ENCODE measurements at places on chromosomes 7 and 10.

GRCh38 chr7:39958038-39958437 is 8.0 kb downstream of the CDK13 start:
- DNase-seq, result no peak

DNA sequence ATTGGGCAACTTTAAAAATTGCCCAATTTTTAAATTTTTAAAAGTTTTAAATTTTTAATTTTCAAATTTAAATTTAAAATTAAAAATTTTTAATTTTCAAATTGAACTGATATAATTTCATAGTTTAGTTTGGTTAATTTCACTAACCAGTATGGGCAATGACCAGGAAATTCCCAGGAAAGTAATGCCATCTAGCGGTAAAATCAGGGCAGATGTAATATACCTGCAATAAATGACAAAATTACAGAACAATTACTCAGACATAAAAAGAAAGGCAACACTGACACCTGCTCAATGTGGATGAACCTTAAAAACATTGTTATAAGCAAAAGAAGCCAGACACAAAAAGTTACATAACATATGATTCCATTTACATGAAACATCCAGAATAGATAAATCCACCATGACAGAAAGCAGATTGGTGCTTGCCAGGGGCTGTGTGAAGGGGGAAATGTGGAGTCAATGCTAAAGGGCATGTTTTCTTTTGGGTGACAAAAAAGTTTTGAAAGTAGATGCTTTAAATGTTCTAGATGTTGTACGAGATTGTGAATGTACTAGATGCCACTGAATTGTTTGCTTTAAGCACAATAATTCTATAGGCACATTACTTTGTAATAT is 28.6 kb upstream of the SLC16A12 start:
- DNase-seq, result no peak

DNA sequence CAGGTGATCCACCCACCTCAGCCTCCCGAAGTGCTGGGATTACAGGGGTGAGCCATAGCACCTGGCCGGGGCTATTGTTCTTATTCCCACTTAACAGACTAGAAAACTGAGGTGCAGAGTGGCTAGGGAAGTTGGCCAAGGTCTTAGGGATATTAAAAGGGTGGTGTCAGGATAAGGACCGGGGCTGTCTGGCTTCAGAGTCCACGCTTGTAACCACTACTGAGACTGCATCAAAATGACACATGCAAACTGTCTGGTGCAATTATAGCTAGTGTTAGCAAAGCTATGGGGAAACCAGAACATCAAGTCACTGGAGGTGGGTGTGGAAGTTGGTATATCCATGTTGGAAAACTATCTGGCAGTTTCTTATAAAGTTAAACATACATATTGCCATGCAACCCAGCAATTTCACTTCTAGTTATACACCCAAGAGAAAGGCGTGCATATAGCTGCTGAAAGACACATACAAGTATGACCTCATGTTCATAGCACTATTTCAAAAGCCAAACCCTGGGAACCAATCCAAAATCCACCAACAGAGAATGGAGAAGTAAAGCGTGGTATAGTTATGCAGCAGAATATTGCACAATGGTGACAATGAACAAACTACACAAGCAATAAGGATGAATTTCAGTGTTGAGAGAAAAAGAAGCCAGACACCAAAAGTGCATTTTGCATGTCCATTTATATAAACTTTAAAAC is 33.9 kb upstream of the EEPD1 start:
- no peak for DNase-seq

DNA sequence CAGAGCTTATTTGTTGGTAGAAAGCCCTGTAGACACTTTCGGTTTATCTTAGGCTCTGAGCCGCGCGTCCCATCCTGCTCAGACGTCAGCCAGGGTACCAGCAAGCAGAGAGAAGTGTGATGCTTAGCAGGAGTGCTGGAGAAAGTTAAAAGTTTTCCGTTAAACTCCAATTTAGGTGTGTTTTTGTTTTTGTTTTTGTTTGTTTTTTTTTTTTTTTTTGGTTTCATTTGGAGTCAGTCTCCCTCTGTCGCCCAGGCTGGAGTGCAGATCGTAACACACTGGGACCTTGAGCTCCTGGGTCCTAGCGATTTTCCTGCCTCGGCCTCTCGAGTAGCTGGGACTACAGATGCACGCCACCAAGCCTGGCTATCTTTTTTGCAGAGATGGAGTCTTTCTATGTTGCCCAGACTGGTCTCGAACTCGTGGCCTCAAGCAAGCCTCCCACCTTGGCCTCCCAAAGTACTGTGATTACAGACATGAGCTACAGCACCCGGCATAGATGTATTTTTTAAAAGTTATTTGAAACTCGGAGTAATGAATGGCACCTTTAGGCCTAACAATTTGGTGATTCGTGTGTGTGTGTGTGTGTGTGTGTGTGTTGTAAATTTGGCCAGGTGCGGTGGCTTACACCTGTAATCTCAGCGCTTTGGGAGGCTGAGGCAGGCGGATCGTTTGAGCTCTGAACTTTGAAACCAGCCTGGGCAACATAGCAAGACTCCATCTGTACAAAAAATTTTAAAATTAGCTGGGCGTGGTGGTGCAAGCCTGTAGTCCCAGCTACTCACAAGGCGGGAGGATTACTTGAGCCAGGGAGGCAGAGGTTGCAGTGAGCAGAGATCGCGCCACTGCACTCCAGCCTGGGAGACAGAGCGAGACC is 1.3 kb upstream of the HIP1 start:
- DNase-seq, result no peak

GRCh38 chr10:8424555-8425211 is 370.2 kb downstream of the GATA3 start:
- DNase-seq, result no peak

GRCh38 chr10:30832749-30833627 is 198.7 kb downstream of the ZNF438 start:
- DNase-seq, result no peak

GRCh38 chr7:468681-469562 is 50.7 kb downstream of the PDGFA start:
- peak; percentile 16 for DNase-seq

- DNase-seq, result no peak
Observed at GRCh38 chr7:93821463-93821862, 69.1 kb downstream of the TFPI2 start.

GRCh38 chr10:19332304-19332703 is 283.7 kb downstream of the MALRD1 start:
- no peak for DNase-seq

DNA sequence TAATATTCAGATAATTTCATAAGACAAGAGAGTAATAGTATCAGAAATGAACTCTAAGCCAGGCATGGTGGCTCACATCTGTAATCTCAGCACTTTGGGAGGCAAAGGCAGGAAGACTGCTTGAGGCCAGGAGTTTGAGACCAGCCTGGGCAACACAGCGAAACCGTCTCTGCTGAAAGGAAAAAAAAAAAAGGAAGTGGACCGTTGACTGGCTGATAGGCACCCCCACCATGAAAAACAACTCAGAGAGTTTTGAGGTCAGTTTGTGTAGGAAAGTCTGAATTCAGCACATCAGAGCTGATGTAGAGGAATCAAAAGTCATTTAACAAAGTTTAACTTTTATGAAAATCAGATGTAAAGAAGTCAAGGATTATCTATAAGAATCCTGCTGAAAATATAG is 63.2 kb upstream of the AMPH start:
- DNase-seq, result no peak

- no peak for DNase-seq
Observed at GRCh38 chr10:35723059-35723458, 81.0 kb upstream of the FZD8 start.

- no peak for DNase-seq
Observed at GRCh38 chr10:132349766-132350165, 17.8 kb downstream of the LRRC27 start.

GRCh38 chr10:8913720-8914119 is 859.2 kb downstream of the GATA3 start:
- DNase-seq, result no peak

DNA sequence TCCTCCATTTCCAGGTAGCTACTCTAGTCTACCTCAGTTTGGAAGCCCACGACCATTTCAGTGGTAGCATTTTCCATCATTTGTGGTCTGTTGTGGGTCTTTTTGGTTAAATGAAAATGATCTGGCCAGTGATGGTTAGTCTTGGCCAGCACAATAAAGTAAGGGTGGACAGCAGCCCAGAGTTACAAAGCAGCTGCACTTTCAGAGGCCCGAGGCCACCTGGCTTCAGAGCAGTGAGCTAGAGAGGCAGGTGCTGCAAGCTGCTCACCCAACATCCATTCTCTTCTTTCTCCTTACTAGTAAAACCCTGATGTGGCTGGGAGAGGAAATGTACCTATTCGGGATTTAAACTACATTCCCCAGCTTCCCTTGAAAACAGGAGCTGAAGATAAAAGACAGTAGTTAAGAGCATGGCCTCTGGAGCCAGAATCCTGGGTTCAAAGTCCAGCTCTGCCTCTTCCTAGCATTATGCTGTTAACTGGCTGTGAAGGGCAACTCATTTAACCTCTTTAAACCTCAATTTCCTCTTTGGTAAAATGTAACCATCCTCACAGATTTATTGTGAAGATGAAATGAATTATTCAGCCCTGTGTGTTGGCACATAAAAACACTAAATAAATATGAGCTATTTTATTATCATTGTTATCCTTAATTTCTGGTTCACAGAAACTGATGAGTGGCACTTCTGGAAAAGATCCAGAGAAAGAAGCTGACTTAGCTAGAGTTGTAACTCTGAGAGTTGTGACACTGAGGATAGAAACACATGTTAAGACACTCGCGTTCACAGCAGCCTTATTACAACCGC is 517.4 kb downstream of the PARD3 start:
- no peak for DNase-seq

DNA sequence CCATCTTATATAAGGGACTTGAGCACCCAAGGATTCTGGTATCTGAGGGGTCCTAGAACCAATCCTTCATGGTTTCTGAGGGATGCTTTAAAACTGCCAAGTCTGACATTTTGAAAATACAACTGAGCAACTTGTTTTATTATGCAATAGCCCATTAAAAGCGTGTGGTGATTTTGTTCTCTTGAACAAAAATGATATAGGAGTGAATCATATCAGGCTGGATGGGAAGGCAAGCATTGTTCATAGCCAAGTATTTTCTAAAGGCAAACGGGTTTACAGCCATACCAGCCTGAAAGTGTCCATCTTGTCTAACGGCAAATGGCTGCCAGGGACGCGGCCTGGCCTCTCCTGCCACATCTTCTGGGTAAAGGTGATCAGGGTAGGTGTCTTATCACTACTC is 23.4 kb downstream of the RPP38 start:
- no peak for DNase-seq

GRCh38 chr10:78296785-78297184 is 263.1 kb downstream of the RPS24 start:
- no peak for DNase-seq

DNA sequence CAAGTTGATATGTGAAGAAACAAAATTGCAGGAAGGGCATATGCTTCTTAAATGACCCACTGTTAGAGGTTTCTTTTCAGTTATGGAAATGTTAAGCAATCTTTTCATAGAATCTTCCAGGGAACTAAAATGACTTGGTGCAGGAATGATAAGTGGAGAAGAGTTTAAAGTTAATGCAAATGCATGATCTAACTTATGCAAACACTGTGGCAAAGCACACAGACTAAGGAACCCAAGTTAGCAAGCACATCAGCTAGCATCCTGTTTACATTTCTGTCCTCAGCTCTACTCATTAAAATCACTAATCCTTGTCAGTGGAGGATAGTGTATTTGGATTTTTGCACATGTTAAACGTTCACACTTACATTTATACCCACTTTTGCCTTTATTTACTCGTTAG is 9.3 kb downstream of the CLCN1 start:
- DNase-seq, result no peak

- no peak for DNase-seq
Observed at GRCh38 chr10:35926846-35927245, 284.8 kb upstream of the FZD8 start.

- DNase-seq, result peak; percentile 19
Observed at GRCh38 chr10:46547541-46548497, 8.6 kb downstream of the GPRIN2 start.

- no peak for DNase-seq
Observed at GRCh38 chr7:132504852-132505251, 71.4 kb downstream of the PLXNA4 start.

DNA sequence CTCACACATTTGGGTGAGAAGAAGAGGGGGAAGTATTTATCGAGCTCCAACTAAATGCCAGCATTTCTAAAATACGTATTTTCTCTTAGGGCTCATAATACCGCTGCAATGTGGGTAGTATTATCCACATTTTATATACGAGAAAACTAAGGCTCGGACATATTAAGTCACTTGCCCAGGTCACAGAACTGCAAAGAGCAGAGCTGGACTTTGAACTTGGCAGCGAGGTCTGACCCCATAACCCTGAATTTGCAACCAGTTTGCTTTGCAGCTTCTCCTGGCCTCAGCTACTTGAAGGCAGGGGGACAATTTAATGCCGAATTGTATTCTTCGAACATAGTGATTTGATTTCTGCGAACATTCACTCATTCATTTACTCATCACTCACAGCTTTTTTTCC is 7.2 kb downstream of the ABLIM1 start:
- no peak for DNase-seq

- no peak for DNase-seq
Observed at GRCh38 chr10:8026349-8027259, 27.9 kb upstream of the GATA3 start.

DNA sequence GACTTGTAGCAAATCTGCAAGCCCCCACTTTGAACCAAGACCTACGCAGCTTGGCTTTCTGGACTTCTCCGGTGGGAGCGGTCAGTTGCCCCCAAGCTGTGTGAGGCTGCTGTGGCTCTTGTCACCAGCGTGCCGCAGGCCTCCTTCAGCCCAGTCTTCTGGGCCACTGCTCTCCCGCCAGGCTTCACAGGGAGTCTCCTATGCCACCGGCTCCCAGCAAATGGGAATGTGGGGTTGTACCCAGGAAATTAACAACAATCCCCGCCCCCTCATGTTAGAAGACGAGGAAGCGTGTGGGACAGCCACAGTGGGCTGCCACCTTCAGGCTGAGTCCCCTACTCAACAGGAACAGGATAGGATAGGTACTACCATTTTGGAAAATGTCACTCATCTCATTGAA is 4.2 kb downstream of the WDR86 start:
- no peak for DNase-seq

DNA sequence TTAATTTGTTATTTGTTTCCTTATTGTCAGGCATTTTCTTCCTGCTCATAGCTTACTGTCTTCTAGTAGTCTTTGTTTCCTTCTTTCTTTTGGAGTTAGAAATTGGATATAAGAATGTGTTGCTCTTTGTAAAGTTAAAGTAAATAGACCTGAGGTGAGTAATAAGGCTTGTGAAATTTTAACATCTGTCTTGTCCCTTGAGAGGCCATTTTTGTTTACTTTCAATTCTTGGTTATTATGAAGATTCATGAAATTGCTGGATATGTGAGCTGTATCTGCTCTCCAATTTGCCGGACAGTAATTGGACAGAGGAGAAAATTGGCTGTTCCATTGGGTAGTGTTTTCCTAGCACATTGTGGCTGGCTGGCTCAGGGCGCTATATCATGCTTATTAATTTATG is 260.7 kb downstream of the EXOC4 start:
- DNase-seq, result no peak

- DNase-seq, result no peak
Observed at GRCh38 chr10:79310911-79311573, 36.2 kb upstream of the PPIF start.

- DNase-seq, result peak; percentile 9
Observed at GRCh38 chr7:30929686-30930085, 18.0 kb downstream of the AQP1 start.

- DNase-seq, result no peak
Observed at GRCh38 chr7:91263384-91264045, 718 bp upstream of the FZD1 start.

All from omental fat pad (tissue), 4 donors.